ENCODE measurements at places on chromosomes 2 and 18.

GRCh38 chr2:231613331-231613662 is 20.6 kb downstream of the TEX44 start:
- DNase-seq, result no peak

DNA sequence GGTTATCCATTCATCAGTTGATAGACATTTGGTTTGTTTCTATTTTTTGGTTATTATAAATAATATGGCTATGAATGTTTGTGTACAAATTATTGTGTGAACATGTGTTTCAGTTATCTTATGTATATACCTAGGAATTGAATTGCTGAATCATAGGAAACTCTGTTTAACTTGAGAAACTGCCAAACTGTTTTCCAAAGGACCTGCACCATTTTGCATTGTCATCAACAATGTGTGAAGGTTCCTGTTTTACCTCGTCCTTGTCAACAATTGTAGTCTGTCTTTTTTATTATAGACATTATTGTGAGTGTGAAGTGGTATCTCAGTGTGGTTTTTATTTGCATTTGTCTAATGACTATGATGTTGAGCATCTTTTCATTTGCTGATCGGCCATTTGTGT is 17.1 kb downstream of the PDK1 start:
- no peak for DNase-seq

DNA sequence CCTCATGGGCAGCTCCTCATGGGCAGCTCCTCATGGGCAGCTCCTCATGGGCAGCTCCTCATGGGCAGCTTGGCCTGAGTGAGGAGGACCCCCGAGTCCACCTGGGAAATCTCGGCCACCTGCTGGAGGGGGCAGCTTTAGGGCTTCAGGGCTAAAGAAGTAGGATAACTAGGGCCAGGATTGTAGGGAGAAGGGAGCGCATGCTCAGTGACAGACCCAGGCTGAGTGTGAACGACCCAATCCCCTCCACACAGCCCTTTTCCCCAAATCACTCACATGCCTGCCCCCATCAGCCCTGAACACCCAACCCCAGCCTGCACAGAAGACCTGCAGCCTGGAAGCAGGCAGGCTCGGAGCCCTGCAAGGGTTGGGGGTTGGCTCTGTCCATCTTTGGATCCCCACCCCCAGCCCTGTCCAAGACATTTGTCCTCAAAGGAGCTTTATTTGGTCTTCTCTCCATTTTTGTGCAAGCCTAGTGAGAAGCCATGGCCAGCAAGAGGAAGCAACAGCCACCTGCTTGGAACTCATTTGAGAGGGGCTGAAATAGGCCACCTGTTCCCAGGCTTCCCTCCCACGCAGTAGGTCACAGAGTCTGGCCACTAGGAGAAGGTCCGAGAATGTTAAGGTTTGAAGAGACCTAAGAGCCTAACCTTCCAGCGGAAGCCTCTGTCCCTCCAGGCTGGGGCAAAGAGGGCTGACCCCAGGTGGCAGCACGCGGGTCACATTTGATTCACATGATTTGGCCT is 249.9 kb downstream of the TNS1 start:
- no peak for DNase-seq

DNA sequence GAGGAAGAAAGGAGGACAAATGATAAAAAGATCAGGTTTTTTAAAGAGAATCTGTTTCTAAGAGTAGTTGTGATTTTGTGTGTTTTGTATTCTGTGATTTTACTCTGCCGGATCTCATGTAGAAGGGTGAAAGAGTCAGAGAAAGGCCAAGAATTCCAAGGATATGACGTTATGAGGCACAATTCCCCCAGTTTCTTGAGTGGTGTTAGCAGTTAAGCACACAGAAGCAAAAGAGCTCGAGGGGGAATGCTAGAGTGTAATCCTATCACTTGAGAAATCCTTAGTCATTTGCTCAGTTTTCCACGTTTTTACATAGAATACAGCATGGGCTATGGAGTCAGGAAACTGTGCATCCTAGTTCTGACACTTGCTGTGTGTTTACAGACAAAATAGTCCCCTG is 34.8 kb downstream of the METTL4 start:
- no peak for DNase-seq

GRCh38 chr2:124328397-124328796 is 303.3 kb downstream of the CNTNAP5 start:
- no peak for DNase-seq

DNA sequence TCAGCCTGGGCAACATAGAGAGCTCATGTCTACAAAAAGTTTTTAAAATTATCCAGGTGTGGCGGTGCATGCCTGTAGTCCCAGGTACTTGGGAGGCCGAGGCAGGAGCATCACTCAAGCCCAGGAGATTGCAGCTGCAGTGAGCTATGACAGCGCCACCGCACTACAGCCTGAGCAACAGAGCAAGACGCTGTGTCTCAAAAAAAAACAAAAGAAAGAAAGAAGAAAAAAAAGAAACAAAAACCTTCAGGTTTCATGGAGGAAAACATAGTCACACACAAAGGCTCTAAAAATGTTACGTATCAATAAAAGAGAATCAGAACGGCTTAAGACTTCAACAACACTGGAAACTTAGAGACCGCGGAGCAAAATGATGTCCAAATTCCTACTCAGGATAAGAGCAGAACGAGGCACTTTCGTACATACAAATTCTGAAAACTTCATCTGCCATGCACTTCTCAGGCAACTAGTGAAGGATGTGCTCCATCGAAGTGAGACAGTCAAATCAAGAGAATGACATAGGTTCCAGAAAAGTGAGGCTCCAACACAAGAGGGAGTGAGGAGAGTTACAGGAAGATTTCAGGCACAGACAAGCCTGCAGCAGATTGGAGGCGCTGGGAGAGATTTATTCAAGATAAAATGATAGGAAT is 4.4 kb downstream of the HDLBP start:
- DNase-seq, result no peak

DNA sequence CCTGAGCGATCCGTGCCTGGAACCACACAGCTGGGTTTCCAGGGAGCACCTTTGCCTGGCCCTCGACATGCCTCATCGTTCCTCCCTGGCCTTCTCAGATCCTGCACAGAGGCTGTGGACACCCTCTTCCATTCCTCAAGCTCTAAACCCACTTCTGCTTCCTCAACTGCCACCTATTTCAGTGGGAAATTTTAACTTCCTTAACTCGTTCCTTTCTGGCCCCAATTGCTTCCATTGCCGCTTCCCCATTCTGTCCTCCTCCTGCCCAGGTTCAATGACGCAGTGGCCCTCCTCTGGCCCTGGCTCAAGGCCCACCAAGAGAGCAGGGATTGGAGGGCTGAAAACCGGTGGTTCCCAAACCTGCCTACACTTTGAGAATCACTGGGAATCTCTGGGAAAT is 4.8 kb upstream of the B3GNT7 start:
- no peak for DNase-seq

- DNase-seq, result no peak
Observed at GRCh38 chr2:162840598-162841246, 2.2 kb upstream of the KCNH7 start.

DNA sequence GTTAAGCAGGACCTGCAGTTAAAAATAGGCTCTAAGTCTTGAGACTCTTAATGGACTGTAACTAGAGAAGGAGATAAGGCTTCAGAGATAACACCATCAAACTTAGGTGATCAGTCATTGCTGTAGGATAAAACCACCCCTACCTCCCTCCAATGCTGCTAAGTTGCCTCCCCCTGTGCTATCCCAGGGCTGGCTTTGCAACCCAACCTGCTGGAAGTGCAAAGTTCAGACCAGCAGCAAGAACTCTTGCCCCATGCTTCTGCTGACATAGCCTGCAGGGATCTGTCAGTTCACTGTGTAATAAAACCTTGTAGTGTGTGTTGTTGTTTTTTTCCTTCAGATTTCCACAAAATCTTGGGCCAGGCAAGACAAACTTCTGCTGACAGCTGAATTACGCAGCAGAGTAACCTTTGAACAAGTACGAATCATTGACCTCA is 57.4 kb upstream of the EPB41L3 start:
- DNase-seq, result no peak

DNA sequence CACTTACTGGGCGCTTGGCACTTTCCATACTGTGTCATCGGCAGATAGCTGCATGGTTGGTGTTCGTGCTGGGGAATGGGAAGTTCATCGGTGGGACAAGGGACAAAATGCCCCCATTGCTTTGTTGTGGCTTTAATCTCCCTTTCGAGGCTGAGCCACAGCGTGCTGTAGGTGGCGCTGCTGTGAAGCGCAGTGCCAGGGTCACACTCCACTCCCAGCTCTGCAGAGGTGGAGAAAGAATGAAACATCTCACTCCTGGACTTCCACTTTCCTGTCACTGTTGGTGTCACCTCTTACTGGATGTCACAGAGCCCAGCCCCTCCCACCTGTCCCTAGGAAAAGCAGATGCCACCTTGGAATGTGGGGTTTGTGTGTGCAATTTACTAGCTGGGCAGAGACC is 8.7 kb downstream of the TYMS start:
- no peak for DNase-seq

GRCh38 chr2:113190871-113191270 is 17.1 kb downstream of the PSD4 start:
- no peak for DNase-seq

- no peak for DNase-seq
Observed at GRCh38 chr2:175874291-175874690, 127.8 kb downstream of the LNPK start.

GRCh38 chr2:134381141-134381540 is 127.3 kb downstream of the MGAT5 start:
- no peak for DNase-seq

DNA sequence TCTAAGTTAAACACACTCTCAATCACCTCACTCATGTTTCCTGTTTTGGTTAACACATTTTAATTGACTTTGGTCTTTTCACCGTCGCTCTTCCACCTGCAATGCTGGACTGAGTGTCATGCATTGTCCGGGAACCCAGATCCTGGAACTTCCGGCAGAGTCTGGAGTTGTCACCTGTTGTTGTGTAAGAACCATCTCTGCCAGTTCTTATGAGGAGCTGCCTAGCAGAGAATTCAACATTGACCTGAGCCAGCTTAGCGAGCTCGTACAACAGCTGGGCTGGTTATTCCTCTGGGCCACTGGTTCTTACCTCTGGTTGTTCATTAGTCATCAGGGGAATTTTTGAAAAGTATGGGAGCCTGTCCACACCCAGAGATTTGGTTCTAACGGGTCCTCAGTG is 75.7 kb downstream of the BCL2L11 start:
- DNase-seq, result no peak

DNA sequence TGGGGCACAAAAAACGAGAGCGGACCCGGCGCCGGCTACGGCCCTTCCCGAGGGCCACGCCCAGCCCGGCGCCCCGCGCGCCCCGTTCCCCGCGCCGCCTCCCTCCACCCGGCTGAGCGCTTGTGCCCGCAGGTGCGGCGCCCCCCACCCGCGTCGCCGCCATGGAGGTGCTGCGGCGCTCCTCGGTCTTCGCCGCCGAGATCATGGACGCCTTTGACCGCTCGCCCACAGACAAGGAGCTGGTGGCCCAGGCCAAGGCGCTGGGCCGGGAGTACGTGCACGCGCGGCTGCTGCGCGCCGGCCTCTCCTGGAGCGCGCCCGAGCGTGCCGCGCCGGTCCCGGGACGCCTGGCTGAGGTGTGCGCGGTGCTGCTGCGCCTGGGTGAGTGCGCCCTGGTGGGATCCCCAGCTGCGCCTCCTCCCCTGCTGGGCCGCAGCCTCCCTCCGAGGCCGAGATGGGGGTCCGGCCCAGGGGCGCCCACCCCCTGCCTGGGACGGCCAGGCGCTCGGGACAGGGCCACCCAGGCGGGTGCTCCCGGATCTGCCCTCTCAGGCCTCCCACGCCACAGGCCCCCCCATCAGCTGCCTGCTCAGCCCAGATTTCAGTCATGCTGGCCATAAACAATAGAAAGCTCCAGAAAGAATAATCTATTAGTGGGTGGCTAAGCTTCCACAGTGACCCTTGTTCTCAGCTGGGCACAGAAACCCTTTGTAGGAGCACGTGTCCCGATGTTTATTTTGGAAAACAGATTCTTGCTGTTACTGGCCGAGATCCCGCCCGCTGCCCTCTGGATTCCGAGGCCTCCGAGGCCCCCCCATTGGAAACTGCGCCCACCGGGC is 997 bp downstream of the BOK start:
- no peak for DNase-seq

DNA sequence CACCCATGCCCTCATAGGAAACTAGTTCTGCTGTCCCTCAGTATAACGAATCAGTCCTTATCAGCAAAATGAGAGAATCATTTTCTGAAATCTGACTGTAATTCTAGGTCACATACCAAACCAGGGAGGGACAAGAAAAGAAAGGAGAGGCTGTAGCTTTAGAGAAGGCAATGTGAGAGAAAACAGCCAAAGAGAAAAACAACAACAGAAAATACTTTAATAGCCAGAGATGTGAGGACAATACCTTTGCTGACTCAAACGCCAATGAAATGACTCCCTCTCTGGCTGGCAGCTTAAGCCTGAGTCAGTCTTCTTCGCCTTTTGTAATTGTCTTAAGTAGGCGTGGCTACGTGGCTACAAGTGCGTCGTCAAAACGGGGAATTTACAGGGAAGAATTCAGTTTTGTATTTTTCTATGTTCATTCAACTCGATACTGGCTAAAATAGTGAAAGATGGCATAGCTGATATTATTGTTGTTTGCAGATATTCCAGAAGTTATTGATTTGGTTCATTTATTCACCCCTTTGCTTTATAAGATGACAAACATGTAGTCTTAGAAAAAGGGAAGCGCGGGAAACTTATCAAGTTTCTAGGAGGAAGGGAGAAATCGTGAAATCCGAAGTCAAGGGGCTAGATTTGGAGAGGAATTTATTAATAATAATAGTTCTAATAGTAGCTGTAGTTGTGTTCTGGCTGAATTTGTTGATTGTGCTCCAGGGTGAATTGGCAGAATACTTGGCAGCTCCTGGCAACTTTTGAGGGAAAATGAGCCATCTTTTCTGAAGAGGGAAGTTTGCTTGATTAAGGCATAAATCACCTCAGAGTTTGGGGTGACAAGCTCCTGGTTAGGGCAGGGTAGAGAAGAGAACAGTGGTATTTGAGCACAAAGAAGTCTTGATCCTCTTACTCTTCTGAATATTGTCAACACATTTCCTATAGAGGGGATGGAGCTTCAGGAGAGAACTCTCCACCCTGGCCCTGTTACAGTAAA is at the start of gene IL1A:
IL1A (minus strand) TSS at position 295 of the 991 bp plus-strand sequence. CDS start 723 bp downstream, outside the sequence.
- DNase-seq, result no peak

GRCh38 chr2:10935953-10936942 is 24.5 kb downstream of the KCNF1 start:
- no peak for DNase-seq

GRCh38 chr2:48412443-48413250 is 117.3 kb upstream of the STON1 start:
- DNase-seq, result no peak

- DNase-seq, result no peak
Observed at GRCh38 chr2:73601780-73602179, 40.4 kb downstream of the NAT8 start.

DNA sequence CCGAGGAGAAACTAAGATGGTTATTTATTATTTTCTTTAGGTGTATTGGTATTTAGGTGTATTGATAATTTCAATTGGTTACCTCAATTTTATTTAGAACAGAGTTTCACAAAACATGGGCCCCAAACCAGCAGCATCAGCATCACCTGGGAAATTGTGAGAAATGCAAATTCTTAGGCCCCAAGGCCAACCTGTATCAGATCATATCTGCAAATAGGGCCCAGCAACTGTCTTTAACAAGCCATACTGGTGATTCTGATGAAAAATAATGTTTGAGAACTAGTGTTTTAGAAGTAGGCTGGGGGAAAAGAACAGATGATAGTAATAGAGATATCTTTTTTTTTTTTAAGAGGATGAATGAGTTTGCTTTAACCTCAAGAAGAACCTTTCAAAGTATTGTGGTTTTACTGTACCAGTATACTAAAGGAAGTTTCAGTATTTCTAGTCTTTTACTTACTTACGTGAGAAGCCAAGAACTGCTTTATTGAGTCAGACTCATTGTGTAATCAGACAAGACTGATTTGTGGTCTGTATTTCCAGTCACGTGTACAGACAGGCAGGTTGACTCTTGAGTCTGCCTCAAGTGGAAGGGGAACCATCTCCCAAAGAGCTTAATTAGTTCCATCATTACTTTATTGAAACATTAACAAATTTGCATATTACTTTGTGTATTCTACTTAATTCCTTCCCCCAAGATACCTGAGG is 60.4 kb upstream of the GAREM1 start:
- no peak for DNase-seq

Data from activated CD8-positive, alpha-beta memory T cell treated with anti-CD3 and anti-CD28 coated beads for 1 hour (primary cell).